A549 treated with DMSO at 1 μM for 4 hours (cell line): ENCODE measurements at places on chromosomes 2 and 18. TPM values are rescaled to one million over a fixed set of nuclear protein-coding genes. Genes with fewer than 3 reads are reported as not detected.

Gene SERPINB12
- not detected in 5 replicates for total RNA-seq

Gene NTSR2
- not detected in 5 replicates for total RNA-seq

Gene AGXT
- not detected in 5 replicates for total RNA-seq

Gene NEB
- total RNA-seq: 0.14 to 0.31 TPM (median 0.18 TPM) in 5 replicates

Gene PHOSPHO2
- 2.7 to 3.4 TPM (median 2.9 TPM) in 5 replicates for total RNA-seq

Gene IL1RL2
- not detected in 5 replicates for total RNA-seq

Gene FNDC4
- 3.3 to 5.0 TPM (median 4.2 TPM) in 5 replicates for total RNA-seq

Gene MOGAT1
- total RNA-seq: not detected in 5 replicates

Gene CAPN13
- 0.08 to 0.34 TPM (median 0.10 TPM) in 5 replicates for total RNA-seq

Gene SERPINB11
- 0.07 to 0.08 TPM in 2 of 5 replicates, not detected in the others for total RNA-seq
